ENCODE measurements at places on chromosomes 1 and 21.

DNA sequence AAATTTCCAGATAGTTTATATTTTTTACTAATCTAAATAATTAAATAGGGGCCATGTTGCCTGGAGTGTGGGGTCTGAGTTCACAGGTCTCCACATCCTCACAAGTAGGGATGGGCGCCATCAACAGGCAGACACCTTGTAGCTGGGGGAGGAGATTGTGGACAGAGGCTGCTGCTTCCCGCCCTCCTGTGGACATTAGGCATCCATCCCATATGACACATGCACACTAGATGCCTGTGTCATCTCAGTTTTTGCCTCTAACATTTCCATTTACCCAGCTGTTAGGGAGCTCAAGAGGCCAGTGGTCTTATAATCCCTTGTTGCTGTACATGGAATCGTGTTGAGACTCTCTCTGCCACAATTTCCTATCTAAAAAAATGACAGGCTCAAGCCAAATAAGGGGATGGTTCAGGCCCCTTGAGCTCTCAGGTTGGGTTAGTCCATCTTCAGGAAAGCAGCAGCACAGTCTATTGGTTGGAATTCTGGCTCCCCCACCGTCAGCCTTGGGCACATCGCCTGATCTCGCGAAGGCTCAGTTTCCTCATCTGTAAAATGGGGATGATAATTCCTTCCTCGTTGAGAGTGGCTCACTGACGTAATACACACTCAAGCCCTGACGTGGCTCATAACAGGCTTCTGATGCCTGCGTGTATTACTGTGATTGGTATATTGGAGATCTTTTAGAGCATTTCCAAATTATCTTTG, 13.6 kb downstream of the LHX4 start:
- DNase-seq, result no peak

DNA sequence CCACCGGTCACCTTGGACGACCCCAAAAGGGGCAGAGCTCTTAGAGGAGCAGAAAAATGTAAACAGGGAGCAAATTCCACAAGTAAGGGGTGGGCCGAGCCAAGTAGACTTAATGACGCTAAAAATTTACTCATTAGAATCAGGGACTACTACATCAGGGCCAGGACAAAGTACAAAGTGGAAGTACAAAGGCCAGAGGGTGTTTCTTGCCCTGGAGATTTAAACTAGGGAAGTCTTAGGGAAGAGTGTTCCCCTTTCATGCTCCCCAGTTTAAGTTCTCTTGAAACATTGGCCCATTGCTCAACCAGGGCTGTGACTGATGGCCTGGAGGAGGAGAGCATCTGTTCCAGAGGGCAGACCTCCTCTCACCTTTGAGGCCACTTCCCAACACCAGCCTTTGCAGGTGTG, 48.6 kb downstream of the BACH1 start:
- no peak for DNase-seq

DNA sequence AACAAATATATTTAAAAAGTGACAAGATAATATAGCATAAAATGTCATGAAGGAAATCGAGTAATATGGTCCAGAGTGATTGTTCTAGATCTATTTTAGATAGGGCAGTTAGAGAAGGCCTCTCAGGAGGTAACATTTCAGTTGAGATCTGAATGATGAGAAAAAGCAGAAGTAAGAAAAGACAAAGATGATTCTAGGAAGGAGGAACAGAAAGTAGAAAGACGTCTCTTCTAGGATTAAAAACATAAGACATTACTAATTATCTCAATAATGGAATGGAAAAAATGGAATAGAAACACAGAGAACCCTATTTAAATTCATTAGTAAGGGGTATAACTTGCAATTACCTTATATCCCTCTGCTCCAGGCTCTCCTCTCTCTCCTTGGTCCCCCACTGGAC, 130.0 kb upstream of the ZNHIT6 start:
- no peak for DNase-seq

DNA sequence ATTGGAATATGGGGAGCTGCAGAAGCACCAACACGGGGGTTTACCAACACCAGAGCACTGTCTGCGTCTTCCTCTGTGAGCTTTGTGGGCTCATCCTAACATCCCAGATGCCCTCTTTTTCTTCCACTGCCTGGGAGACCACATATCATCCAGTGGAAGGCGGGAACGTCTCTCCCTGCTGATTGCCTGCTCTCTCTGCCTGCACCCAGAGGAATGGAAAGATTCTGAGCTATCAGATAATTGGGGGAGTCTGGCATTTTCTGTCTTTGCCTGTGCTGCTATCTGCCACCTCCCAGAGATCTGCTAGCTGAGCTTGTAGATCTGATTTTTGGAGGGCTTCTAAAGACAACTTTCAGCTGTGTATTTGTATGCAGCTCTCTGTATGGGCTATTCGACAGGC, 166.2 kb upstream of the PLXNA2 start:
- no peak for DNase-seq

- DNase-seq, result no peak
Observed at GRCh38 chr1:232196042-232196441, 433.9 kb downstream of the SIPA1L2 start.

GRCh38 chr1:193856261-193856660, 669.8 kb upstream of the B3GALT2 start:
- no peak for DNase-seq

- DNase-seq, result no peak
Observed at GRCh38 chr1:168554603-168555483, 11.0 kb upstream of the XCL2 start.

GRCh38 chr21:38979271-38980121, 173.8 kb downstream of the ETS2 start:
- peak; percentile 62 for DNase-seq

DNA sequence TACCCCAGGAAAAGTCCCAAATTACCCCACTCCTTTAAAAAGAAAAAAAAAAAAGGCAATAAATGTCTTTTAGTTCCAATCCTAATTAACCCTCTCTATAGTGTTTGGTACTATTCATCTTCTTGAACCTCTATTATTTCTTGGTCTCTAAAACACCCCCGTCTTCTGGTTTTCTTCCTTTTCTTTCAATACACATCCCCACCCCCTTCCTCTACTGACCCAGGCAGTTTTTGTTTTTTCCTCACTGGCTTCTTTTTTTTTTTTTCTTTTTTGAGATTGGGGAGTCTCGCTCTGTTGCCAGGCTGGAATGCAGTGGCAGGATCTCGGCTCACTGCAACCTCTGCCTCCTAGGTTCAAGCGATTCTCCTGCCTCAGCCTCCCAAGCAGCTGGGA, 26.1 kb downstream of the EGLN1 start:
- no peak for DNase-seq

- DNase-seq, result no peak
Observed at GRCh38 chr21:42632336-42632751, 21.1 kb upstream of the PDE9A start.

DNA sequence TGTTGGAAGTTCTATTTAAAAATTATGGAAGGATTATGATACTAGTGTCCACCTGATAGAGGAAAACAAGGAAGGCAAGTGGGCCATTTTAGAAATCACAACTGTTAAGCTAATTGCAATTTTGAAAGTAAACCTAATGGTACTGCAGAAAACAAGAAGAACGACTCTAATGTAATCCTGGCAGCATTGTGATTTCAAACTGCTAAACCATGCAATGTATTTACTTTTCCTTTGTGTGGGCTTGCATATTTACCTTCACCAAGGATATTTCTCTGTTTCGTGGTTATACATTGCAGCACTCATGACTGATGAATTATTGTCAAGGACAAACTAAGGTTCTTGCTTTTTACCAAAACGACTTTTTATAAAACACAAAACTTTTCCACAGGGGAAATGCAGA, 88.1 kb downstream of the TM2D1 start:
- no peak for DNase-seq

GRCh38 chr1:219269171-219269570, 95.5 kb downstream of the LYPLAL1 start:
- DNase-seq, result no peak

All from activated CD4-positive, alpha-beta T cell treated with anti-CD3 and anti-CD28 coated beads, Interleukin-2, Interleukin-4, amounts not matched to agents 100 ng/mL and 50 ng/mL, durations not matched to agents 16 hours and 8 hours (primary cell).